ENCODE measurements at places on chromosomes 2 and 18.
A peak's percentile ranks its signal among the peaks of the same experiment; 100 is the strongest.

- DNase-seq, result peak; percentile 53
Observed at GRCh38 chr18:36580874-36581750, 247.7 kb downstream of the TPGS2 start.

DNA sequence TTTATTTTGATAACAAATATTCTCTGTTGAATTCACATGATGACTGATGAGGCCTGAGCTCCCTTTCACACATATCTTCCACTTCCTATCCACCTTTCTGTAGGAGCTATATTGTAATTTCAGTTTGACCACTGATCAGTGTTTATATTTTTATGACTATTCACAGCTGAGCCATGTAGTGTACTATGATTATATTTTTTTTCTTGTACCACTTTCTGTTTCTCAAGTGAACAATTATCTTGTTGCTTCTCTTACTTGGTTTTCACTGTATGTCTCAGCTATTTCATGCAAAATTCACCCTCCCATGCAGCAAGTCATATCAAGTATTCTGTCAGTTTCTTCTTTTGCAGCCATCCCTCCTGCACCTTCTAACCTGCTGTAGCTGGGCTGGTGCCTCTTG, 78.4 kb downstream of the TMEM247 start:
- DNase-seq, result no peak

- DNase-seq, result peak; percentile 82
Observed at GRCh38 chr2:47208852-47209606, 53.9 kb upstream of the STPG4 start.

DNA sequence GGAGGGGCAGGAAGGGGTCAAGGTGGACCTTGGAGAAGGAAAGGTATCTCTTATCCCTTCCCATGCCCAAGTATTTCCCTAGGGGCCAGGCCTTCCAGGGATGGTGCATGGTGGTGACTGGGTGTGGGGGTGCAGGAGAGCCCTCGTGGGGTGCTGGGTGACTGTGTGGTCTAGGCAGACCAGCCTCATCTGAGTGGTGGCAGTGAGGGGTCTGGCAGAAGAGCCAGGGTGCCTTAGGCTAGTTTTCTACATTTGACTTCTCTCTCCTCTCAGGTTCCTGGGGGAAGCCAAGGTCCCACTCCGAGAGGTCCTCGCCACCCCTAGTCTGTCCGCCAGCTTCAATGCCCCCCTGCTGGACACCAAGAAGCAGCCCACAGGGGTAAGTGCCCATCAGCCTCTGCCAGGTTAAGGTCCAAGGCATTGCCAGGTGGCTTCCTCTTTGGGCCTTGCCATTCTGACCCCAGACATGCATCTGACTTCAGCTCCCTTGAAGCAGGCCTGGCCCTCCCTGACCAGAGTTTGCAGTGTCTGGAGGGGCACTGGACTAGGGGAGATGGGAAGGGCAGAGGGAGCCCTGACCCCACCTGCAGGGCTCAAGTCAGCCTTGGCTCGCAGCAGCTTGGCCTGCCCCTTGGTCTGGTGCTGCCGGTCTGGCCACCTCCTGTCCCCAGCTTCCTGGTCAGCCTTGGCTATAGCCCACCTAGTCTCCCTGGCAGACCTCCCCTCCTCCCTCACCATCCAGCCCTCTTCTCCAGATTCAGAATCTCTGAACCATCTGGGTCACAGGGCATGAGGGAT, 49.8 kb downstream of the DYSF start:
- DNase-seq, result no peak

- no peak for DNase-seq
Observed at GRCh38 chr2:121089166-121089510, 195.9 kb downstream of the TFCP2L1 start.

Measured in fibroblast of the aortic adventitia (primary cell).